AG20443 (cell line): ENCODE measurements at places on chromosomes 16 and 17.

GRCh38 chr16:88747588-88748301 lies 37.3 kb downstream of the PIEZO1 start:
- DNase-seq, result no peak

DNA sequence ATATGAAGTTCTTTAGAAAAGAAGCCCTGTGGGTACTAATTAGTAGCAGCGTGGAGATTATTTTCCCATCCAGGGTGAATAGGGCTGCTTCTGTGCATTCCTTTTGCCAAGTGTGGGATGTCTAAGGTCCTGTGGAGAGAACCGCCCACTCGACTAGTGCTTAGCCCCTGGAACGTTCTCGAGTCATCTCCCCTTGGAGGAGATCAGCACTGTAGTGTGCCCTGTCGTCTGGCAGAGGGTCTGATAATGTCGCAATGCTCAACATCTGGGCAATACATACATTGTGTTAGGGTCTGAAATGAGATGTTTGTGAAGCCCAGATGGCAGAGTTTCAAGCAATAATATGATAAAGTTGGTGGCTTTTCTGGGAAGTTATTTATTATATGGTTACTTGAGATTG lies 64.8 kb downstream of the SPECC1 start:
- DNase-seq, result no peak

DNA sequence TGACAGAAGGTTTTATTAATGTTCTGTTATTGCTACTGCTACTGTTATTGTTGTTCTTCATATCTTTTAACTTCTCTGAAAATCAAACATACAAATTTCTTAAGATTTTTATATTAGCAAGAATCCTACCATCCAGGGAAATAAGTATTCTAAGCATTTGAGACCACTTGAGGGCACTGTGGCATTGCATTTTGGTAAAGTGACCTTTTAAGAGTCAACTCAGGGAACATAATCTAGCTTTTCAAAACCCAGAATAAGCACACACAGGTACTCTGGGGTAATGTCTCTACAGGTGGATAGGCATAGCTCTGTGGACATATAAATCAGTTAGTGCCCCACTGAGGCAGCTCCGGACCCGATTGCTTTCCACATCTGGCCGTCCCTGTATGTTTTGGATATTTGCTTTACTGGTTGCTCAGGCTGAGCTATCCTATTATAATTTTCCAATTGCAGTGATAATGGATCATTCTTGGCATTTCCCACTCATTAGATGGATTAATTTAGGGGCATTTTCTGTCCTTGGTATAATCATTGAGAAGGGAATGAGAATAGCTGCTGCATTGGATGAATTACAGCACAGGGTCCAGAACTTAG lies 1425.1 kb upstream of the CDH8 start:
- DNase-seq, result peak; percentile 39

- DNase-seq, result no peak
Measured at GRCh38 chr17:6381526-6382465, 53.1 kb downstream of the AIPL1 start.

DNA sequence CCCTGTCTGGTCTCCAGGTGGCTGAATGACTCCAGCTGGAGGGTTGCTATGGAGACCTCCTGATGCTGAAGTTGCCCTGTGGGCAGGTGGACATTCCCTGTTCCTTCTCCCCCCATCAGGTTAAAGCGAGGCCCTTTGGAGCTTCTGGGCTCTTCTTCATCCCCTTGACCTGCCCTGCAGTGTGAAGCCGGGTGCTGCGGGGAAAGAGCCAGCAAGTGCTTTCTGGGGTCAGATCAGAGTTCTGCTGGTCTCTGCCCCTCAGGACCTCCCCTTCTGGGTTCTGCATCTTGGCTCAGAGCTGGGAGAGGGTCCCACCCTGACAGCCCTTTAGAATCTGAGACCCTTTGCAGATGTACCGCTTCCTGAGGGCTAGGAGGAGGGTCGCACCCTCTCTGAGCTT lies 25.1 kb downstream of the NKD1 start:
- no peak for DNase-seq
